Hepatocyte (in vitro differentiated cells): ENCODE measurements at places on chromosomes 13 and 19.

DNA sequence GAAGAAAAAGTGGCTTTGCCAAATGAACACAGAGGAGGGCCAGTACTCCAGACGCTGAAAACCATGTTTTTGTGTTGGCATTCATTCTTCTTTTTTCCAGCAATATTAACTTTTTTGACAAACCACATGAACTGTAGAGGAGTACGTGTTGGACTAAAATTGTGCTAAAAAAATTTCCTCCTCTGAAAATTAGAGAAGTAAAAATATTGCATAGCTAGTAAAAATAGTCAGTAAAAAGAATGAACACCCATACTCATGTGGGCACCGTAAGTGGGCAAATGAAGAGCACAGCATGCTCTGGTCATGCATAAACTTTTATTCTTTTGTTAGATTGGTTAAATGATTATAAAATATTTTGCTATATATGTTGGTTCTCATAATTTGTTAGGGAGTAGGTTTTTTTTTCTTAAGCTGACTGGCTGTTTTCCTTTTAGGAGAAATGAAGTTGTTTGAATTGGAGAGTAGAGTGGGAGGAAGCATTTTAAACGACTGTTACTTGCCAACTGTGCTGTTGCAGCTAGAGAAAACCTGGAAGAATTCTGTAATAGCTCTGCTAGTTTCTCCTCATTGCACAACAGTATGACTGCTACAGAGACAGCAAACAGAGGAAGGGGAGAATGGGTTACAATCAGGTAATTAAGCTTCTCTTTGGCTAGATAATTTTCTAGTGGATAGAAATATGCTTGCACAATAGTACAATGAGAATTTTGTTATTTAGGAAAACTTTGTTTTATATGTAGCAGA, 222.4 kb downstream of the KCTD12 start:
- no peak for DNase-seq

DNA sequence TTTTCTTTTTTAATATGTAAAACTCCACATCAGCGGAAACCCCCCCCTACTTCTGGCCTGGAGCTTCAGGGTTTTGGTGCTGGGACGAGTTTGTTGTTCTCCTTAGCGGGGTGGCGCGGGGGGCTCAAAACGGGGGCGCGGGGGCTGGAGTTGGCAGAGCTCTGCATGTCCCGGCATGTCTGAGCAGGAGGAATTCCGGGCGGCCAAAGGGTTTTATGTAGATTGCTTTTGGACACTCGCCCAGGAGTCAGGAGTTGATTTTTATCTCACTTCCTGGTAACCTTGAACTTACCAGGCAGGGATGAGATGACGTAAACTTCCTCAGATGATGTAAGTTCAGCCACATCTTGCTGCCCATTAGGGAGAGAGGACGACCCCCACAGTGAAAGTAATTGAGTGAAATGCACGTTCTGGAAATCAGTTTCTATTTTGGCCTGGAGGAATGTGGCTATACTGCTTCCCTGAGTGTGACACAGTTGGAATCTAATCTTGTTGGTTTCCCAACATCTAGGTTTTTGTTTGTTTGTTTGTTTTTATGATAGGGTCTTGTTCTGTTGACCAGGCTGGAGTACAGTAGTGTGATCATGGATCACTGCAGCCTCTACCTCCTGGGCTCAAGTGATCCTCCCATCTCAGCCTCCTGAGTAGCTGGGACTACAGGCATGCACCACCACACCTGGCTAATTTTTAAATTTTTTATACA, 21.0 kb upstream of the GDF15 start:
- DNase-seq, result peak; percentile 94

DNA sequence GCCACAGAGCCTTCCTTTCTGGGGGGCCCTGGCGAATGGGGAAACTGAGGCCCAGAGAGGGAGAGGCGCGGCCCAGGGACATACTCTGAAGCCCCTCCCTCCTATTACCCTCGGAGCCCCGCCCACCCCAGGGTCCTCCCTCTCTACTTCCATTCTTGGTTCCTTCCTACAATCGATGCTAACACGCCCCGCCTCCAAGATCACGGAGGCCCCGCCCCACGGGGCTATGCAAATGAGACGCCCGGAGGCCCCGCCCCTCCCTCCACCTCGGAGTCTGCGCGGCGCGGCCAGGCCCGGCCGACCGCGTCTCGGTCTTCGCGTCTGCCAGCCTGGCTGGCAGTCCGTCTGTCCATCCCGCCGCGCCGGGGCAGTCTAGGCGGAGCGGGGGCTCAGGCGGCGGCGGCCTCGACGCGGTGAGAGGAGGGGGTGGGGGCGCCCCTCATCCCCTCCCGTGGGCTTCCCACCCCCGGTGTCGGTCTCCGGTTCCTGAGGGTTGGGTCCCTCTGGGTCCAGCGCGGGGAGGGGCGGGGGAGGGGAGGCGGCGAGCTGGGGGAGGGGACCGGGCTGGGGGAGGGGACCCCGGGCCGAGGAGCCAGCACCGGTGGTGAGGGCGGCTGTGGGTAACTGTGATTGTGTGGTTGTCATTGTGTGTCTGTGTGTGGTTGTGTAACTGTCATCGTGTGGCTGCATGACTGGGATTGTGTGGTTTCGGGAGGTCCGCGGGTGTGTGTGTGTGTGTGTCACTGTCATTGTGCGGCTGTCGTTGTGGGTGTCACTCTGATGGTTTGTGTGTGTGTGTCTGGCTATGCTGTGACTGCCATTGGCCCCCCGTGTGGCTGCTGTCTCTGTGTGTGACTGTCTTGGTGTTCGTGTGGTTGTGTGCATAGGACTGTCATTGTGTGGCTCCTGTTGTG, at the start of gene PLPPR2:
TSS of gene PLPPR2 (plus strand) at position 273 of the 914 bp plus-strand sequence. CDS start 2,242 bp downstream, outside the sequence.
- DNase-seq, result peak; percentile 96

DNA sequence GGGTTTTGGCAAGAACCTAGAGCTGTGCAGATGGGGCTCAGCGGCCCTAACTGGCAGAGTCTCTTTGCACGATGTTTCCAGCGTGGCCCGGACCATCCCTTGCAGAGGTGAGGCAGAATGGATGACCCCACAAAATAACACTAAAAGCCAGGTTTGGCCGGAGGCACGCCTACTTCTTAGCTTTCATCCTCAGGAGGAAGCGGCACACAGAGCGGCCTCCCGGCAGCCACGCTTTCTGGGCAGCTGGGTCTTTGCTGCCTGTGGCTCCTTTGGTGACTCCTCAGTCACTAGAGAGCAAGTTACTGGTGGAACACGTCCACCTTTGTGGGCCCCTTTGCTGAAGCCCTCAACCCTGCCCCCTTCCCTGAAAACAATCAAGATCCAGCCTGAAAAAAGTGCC, 25.2 kb downstream of the TEX29 start:
- no peak for DNase-seq

DNA sequence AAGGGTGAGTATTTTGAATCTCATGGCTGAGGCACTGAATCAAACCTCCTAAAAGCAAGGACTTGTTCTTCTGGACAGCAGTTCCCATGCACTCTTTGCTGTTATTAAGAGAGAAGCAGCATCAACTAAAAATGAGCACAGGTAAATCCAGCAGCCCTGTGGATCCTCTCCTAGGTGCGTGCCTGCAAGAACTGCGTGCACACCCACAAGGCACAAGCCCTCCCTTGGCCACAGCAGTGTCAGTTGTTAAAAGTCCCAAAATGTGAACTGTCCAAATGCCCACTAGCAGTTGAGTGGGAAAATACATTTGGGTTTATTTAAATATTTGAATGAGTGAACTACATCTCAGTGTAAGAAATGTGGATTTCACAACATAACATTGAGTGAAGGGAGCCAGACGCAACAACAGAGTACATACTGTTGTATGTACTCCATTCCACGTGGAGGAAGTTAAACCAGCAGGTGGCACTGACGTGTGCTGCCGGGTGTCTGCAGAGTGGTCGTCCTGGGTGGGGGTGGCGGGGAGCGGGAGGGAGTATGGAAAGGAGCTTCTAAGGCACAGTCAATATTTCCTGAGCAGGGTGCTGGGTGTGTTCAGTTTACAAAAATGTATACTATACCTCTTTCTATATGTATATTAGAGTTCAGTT, 266.4 kb downstream of the NALCN start:
- peak; percentile 7 for DNase-seq

- peak; percentile 22 for DNase-seq
Observed at GRCh38 chr13:46665633-46666482, 112.9 kb downstream of the LRCH1 start.

DNA sequence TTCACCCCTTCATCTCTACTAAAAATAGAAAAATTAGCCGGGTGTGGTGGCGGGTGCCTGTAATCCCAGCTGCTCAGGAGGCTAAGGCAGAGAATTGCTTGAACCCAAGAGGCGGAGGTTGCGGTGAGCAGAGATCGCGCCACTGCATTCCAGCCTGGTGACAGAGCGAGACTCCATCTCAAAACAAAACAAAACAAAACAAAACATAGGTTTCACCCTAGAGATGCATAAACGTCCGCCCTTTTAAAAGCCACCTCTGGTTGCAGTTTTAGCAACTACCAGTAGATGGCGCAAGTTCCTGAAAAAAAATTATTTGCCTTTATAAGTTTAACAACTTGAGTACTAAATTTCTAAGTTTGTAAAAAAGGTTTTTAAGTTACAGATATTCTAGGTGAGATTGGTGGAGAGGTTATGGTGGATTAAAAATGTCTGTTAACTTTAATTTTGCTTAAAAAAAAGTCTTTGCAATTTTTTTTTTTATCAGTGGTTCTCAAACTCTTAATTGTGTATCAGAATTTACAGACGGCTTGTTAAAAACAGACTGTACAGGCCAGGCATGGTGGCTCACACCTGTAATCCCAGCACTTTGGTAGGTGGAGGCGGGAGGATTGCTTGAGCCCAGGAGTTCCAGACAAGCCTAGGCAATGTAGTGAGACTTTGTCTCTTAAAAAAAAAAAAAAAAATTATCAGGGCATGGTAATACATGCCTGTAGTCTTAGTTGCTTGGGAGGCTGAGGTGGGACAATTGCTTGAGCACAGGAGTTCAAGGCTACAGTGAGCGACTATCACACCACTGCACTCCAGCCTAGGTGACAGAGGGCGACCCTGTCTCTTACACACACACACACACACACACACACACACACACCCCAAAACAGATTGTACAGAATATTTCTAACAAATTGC, 42.1 kb downstream of the NAA16 start:
- DNase-seq, result peak; percentile 51

- no peak for DNase-seq
Observed at GRCh38 chr13:76826527-76826926, 59.7 kb downstream of the KCTD12 start.

DNA sequence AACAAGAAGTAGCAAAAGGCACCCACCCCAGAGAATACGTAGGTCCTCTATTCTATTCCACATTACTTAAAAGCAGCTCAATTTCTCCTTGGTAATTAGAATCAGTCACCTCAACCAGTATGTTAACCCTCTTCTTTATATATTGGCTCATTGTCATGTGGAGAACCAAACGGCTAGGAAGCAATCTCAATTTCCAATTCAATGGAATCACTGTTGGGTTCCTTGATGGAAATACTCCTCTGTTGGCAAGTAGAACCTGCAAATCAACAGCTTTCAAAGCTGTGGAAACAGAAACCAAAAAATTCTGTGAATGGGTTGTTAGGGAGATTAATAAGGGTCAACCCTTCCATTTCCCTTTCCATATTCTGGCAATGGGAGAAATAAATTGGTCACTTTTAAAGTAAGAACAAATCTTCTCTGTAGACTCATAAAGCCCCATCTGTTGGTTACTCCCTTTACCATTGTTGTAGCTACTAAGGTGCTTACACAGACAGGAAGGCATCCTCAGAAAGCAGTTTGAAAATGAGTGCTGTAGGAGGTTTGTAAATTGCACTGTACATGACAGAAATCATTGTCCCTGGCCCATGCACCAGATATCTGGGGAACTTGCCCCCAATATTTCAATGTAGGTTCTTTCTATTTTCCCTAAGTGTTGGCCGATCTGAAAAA, 138.6 kb upstream of the UFM1 start:
- DNase-seq, result no peak

DNA sequence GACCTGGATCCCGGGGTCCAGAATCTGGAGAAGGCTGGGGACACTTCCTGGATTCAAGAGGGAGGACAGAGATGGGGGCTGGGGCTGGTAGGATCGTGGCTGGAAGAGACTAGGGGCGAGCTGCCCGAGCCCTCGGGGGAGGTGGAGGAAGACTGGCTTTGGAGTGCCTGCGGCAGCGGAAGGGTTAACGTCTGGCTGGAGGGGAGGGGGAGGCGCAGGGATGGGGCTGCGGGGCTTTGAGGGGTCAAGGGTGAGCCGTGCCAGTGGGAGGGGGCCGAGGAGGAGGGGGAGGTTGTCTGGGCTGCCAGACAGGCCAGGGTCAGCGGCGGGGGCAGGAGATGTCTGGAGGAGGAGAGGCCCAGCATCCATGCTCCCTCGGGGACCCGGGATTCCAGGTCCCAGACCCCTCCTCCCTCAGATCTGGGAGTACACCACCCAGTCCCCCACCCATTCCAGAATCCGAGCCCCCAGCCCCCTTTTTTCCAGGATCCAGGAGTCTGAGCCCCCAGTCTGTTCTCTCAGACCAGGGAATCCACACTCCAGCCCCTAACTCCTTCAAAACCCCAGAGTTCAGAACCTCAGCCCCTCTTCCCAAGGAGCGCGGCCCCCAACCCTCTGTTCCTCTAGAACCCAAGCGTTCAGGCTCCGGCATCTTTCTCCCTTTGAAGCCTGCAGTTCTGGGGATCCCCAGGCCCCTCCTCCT, 3.2 kb upstream of the SPACA6 start:
- DNase-seq, result peak; percentile 69

GRCh38 chr19:23321953-23322549, 71.9 kb upstream of the ZNF724 start:
- DNase-seq, result no peak
